Left lobe of liver (tissue), 2 donors: ENCODE measurements at places on chromosomes 13 and 19.

GRCh38 chr19:35354898-35355297 lies 3.4 kb upstream of the FFAR3 start:
- peak; percentile 35 for DNase-seq

GRCh38 chr19:49119411-49120324 lies at the start of gene PPFIA3:
TSS of gene PPFIA3 (plus strand) at chr19:49119544. CDS start at chr19:49127874, 8,330 bp downstream.
- peak; percentile 76 for DNase-seq

DNA sequence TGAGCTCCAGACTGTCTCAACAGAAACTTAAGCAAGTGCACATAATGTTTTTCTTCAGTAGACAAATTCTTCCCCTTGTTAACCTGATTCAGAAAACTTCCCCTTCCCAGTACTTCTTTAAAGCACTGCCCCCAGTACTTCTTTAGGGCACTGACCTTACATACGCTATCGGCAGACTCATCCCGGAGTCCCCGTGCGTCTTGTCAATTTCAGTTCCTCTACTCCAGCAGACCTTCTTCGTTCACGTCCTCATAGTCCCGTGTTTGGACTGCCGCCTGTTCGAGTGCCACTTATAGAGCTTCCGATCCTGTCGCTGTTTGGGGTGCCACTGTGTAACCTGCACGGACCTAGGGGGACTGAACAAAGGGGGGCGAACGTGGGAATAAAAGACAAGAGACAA lies 29.0 kb downstream of the ZNF627 start:
- no peak for DNase-seq

GRCh38 chr13:98466634-98467236 lies 110.2 kb downstream of the STK24 start:
- no peak for DNase-seq

- no peak for DNase-seq
Observed at GRCh38 chr19:51944798-51945552, 17.7 kb downstream of the ZNF613 start.

- no peak for DNase-seq
Observed at GRCh38 chr13:36432106-36432544, at the start of gene CCNA1. TSS of gene CCNA1 (plus strand) at chr13:36432495. CDS start at chr13:36433057, 562 bp downstream.

GRCh38 chr13:79740991-79741390 lies 260.0 kb downstream of the NDFIP2 start:
- no peak for DNase-seq

GRCh38 chr19:35167251-35168119 lies 12.9 kb downstream of the FXYD5 start:
- DNase-seq = no peak

- no peak for DNase-seq
Observed at GRCh38 chr13:59734393-59734792, 429.3 kb downstream of the DIAPH3 start.

GRCh38 chr13:100528353-100528752 lies 60.2 kb downstream of the GGACT start:
- peak; percentile 34 for DNase-seq

GRCh38 chr19:18846862-18847548 lies 15.2 kb downstream of the UPF1 start:
- peak; percentile 76 for DNase-seq

DNA sequence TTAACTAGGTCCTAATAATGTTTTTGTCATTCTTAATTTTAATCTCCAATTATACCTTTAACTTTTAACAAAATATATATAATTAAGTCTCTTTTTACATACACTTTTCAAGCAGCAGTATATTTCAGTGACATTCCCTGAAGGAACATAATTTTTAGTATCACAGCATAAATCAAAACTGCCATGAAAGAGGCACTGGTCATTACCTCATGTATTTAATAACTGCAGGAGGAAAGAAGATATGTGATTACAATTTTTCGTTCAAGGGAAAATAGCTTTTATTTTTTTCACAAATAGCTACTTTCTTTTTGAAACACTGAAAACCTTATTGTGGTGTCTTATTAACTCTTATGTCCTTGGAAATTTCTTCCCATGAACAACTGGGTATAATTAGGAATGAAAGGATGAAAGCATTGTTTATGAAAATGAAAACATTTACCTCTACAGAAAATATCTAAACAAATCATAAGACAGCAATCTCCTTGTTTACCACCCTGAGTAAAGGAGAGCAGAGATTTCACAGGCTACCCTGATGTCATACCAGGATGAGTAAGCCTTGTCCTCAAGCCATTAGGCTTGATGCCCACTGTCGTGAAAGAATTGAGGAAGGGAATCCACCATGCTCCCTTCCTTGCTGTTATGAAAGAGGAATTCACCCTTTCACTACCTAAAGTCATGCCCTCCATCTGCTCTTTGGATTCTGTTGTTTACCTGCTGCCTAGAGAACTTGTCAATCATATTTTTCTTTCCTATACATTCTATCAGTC lies 877.2 kb upstream of the PCDH20 start:
- DNase-seq = no peak

- no peak for DNase-seq
Observed at GRCh38 chr13:109874484-109875454, 88.4 kb upstream of the IRS2 start.

DNA sequence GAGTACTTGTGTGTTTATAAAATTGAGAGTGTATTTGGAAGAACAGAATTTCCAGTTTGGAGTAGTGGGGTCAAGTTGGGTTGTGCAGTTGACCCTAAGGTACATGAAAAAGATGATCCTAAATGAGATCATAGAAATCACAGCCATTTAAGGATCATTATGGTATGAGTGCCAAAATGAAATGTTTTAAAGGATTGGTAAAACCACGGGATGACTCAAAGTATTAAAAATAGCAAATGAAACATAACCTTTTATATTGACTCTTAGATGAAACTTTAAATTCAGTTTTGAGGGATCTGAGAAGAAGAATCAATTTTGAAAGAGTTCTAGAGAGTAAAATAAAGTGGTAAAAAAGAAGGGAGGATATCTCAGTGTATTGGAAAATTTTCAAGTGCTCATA lies 773.8 kb downstream of the GPC5 start:
- no peak for DNase-seq

- DNase-seq = no peak
Observed at GRCh38 chr19:14150041-14150769, 13.8 kb upstream of the ASF1B start.
